ENCODE measurements at places on chromosomes 2 and 18.
A peak's percentile ranks its signal among the peaks of the same experiment; 100 is the strongest.

GRCh38 chr18:11857177-11857887, 6.1 kb downstream of the CHMP1B start:
- DNase-seq = no peak

- DNase-seq = no peak
These were observed 4.4 kb downstream of the CTIF start for GRCh38 chr18:48543228-48543627.

- no peak for DNase-seq
These were observed 23.4 kb downstream of the MROH2A start for GRCh38 chr2:233801357-233802131.

GRCh38 chr2:1750933-1751766, 6.8 kb upstream of the PXDN start:
- peak; percentile 49 for DNase-seq

DNA sequence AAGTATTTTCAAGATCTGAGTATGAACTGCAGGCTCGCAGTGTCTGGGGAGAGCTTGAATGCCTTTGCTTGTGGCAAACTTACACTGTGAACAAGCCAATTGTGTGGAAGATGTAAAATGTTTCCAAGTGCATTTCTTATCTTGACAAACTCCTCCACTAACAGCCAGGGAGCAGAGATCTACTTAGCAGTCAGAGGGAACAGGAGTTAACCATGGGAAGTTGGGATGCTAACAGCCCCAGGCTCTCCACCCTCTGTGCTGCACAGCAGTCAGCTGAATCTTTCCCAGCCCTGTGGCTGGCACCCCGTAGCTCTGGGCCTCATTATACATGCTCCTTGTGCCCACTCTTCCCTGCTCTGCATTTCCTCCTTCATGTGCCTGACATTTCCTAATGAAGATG, 450.2 kb downstream of the TSN start:
- no peak for DNase-seq

Data from amygdala (tissue), 56 donors.